ENCODE measurements at places on chromosomes 5 and 9.

DNA sequence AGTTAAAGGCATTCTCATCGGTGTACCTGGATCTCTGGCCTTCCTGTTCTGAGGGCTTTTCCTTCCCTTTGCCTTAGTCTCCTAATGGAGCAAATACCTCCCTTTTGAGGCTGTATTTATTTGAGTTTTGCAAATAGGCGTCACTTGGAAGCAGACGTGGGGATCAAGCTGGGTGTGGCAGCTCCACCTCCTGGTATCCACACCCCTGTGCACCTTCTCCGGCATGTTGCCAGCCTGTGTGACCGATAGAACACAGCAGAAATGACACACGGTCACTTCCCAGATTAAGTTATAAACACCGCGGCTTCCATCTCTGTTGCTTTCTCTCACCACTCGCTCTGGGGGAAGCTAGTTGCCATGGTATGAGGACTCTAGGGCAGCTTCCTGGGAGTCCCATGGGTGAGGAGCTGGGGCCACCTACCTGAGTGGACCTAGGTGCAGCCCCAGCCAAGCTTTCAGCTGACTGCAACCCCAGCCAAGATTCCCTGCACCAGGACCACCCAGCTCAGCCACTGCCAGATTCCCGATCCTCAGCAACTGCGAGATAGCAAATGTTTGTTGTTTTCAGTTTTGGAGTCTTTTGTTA is 214.4 kb upstream of the MVB12B start:
- no peak for DNase-seq

DNA sequence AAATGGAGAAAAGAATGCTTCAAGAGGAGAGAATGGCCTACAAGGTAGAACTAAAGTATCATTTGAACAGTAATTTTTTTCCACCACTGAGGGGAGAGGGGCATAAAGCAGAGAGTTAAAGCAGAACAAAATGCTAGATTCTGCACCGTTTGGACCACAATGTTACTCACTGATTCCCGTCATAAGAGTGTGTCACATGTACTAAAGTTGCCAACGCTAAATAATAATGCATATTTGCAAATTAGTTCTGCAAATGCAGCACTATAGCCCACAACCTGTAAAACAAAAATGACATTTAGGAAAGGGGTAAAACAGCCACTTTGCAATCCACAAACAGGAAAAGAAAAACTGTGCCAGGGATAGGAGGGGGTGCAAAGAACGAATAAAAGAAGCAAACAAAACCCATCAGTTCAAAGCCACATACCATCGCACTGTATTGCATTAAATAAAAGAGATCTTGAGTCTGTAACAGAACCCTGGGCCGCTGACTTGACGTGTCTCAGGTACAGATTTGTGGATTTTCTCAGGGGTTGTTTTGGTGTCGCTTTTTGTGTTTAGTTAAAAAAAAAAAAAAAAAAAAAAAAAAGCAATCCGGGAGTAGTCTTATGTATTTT is 7.7 kb upstream of the NFIB start:
- no peak for DNase-seq

DNA sequence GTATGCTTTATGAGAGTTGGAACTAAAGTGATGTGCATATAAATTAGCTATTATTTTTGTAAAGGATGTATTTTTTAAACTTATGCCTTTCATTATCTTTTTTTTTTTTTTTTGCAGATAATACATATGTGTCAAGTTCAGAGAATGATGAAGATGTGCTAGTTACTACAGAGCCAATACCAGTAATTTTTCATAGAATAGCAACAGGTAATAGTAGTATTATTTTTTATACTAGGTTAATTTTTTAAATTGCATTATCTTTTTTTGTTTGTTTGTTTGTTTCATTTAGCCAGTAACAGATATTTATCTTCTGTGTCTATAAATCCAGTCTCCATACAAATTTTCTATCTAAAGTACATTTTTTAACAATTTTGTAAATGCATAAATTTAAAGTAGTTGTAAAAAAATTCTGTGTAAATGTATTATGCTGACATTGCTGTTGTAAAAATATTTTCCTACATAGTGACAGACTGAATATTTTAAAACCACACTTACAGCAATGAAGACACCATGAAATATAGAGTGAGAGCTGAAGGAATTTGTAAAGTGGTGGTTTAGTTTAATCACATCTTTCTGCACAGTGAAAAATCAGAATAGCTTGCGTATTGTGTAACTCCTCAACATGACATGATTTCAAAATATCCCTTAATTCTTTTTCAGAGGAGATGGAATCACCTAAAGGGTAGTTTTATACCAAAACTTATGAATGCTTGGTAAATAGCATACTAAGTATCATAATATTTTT is 93.3 kb downstream of the PARP8 start:
- DNase-seq = no peak

GRCh38 chr5:32981061-32981460 is 269.9 kb downstream of the NPR3 start:
- DNase-seq = no peak

- no peak for DNase-seq
Measured at GRCh38 chr9:129783516-129784361, 19.2 kb upstream of the TOR1B start.

DNA sequence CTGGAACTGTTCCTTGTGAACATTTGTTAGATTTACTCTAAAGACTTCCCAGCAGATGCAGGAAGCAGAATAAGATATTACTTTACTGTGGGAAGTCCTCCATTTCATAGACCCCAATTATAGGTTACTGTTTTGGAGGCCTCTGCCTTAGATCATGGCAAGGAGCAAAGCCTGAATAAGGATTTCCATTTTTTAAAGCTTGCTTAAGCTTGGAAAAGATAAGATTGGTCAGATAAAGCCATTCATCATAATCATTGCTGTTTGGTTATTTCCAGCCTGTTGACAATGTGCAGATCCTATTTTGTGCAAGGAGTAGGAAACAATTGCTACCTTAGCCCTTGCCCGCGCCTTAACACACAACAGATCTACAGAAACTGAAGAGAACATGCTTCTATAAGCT is 129.5 kb upstream of the ITGA1 start:
- no peak for DNase-seq

DNA sequence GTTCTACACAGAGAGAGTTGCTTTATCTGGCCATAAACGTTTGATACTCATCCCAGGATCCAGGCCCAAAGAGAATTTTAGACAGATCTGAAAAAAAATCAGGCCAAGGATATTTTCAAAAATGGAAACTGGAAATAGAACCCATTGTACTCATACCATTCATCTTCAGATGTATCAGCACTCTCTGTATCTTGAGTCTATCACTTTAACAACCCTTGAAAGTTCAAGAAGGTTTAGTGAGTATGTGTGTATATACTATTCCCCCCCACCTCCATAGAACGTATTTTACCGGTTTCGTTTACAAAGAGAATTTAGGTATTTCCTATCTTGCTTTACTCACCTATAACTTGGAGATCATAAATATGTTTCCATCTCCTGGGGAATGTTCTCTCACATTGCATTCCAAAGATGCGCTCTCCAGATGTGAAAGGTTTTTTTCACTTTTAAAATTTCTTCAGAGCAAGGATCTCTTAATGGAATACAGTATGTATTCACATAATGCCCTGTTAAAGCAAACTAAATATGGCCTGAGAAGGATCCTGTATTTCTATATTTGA is 105.5 kb upstream of the TUT7 start:
- DNase-seq = no peak

DNA sequence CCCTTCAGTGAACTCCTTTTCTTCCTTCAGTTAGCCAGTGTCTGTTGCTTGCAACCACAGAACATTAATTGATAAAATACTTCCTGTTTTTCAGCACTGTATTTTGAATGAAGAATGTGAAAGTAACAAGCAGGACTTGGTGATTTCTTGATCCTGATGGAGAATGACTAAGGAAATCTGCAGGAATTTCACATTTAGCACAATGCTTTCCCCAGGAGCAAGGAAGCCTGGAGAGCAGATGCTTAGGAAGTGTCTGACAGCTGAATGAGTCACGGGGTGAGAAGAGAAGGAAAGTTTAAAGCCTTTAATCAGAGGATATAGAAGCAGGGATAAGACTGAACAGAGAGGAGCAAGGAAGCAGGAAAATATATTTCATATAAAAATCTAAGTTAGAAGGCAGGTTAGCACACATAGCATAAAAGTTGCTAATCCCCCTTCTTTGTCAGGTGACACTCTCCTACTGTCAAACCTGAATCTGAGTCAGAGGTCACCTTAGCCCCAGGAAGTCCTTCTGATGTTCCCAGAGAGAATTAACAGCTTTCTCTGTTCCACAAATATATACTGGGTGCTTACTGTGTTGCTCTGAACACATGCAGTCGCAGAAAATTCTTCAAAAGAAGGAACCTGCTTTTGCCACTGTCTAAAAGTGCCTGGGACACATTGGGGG is 59.7 kb downstream of the GNA14 start:
- DNase-seq = no peak

GRCh38 chr5:35306716-35307365 is 76.6 kb upstream of the PRLR start:
- no peak for DNase-seq

DNA sequence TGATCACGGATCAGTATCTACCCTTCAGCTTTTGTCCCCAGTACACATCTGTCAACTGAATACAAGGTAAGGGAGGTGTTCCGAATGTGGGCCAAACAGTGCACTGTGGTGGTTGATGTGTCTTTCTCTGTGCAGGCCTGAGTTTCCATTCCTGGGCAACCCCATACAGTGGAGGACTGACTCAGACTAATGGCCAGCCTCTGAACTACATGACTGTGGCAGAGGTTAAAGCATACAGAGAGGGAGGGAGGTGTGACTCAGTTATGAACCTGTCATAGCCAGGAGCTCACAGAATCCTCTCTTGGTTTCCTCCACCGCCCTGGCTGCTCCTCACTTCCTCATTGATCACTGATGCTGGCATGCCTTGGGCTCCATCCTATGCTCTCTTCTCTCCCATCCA is 136.4 kb upstream of the TAS2R1 start:
- no peak for DNase-seq

DNA sequence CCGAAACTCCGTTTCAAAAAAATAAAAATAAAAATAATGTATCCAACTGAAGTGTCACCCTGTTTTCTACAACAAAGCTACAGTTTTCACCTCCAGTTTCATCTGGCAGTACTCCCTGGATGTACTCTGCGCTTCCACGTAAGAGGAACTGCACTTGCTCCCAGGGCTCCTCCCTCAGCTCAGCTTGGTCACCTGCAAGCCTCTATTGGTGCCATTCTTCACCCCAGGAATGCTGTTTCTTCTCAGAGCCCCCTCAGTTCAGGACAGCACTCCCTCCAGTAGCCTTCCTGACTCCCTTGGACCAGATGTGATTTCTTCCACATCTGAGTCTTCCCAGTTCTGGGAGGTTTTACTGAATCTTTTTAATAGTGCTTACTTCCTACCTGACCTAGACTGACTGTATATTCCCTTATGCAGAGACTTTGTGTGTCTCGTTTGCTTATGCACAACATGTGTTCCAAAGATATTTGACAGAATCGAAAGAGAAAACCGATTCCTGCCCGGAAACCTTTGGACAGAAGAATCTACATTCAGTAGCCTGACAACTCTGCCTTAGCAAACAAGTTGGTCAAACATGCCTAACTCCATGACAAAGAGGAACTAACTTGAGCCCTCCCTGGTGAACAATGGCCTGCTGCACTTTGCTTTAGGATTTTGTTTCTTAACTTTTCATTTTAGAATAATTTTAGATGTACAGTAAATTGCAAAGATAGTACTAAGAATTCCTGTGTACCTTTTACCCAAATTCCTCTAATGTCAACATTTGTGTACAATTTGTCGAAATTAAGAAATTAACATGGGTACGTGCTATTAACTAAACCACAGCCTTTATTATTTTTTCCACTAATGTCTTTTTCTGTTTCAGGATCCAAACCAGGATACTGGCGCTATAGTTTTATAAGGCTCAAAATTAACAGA is 814 bp downstream of the CCDC125 start:
- no peak for DNase-seq

- no peak for DNase-seq
Measured at GRCh38 chr5:181233801-181234454, 9.8 kb downstream of the RACK1 start.

Data from NCI-H187 treated with DMSO at 0.1 percent for 48 hours (cell line).